ENCODE measurements at places on chromosomes 3 and 15.

- no peak for DNase-seq
Observed at GRCh38 chr15:99644913-99645542, 79.2 kb downstream of the MEF2A start.

DNA sequence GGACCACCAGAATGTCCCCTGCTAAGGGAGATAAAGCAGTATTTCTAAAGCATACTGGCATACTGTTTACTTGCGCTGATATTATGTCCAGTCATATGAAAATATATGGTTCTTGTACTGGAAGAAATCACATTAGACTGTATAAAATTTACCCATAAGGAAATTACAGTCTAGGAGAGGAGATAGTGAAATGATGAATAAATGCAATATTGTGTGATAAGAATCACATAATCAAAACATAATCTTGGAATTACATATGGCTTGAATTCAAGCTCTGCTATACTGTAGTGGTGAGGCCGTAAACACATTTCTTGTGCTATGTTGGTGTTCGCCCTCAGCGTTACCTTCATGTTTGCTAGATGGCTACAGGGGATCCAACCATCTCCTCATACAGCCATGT, 20.7 kb upstream of the TGFBR2 start:
- DNase-seq = no peak

DNA sequence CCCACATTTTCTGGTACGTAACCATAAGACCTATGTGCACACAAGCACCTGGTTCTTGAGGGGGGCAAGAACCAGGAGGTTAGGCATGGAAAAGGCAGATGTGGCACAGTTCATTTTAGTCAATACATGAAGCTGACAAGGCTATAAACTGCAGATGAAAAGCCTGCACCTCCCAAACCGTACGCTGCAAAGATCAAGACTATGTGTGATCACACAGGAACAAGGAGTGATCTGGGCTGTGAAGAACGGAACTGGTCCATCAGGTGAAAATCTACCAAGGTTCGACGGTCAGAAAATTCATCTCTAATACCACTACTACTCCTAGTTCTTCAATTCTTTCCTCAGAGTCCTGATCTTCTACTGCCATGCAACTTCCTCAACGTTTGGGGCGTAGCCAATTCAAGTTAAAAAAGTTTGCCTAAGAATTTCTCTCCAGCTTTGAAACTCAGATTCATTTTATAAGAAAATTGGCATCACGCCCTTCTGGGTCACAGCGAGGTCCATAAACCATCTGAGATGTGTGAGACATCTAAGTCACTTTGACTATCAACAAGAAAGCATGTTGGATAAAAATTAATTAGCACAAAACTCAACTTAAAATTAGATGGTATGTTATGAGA, 41.9 kb downstream of the PLD1 start:
- DNase-seq = no peak

GRCh38 chr3:46272028-46272451, 29.8 kb downstream of the CCR3 start:
- no peak for DNase-seq

GRCh38 chr3:39435006-39435748, 28.7 kb downstream of the RPSA start:
- no peak for DNase-seq

DNA sequence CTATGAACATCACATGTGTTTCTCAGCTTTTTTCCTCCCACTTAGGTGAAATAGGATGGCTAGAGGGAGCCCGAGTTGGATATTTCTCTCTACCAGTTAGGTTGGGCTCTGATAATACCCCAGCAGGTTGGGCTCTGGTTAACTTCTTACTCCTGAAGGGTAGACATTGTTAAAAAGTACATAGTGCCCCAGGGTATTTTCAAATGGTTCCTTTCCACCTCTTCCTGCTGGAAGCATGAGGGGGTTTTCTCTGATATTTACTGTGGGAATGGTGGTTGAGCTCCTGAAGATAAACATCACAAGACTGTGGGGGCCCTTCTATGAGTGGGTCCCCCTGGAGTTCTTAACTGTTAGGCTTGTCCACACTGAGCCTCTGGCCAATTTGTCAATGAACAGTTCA, 36.1 kb upstream of the SPESP1 start:
- no peak for DNase-seq

GRCh38 chr15:77864211-77865105, 213.1 kb downstream of the TBC1D2B start:
- DNase-seq = peak; percentile 65

DNA sequence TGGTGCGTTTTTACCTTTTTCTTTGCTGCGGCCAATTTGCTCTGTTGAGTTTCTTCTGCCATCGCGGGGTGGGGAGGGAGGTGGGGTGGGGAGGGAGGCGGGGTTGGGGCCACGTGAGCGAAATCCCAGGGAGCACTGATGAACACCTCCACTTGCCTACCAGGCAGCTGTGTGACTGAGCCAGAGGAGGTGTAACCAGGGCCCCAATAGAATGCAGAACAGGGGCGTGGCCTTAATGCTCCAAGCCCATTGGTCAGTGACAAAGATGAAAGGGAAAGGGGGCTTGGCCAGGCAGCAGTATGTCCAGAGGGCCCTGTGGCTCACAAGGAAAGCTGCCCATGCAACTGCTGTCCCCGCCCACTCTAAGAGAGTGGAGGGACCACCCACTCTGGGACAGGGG, 21.4 kb upstream of the OR4F6 start:
- no peak for DNase-seq

DNA sequence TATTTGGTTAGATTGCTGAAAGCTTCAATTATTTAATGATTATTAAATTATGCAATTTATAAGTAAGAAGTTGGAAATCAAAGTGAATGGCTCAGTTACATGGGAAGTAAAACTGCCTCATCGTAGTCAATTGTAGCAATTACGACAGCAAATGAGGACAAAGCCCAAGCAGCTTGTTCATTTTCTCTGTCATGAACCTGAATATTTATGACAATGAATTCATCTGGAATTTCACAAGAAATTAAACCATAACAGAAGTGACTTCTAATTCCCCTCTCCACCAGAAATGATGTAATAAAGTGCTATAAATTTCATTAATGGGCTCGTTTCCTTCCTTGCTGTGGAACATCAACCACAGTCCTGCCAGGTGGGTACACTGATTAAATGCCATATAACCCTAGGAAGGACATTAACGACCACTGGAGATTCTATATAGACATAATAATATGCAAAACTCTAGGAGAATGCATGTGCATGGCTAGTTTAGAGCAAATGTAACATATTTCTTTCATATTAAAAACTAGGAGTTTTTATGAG, 273.8 kb upstream of the DCBLD2 start:
- DNase-seq = no peak

GRCh38 chr3:124664804-124665203, 65.4 kb upstream of the UMPS start:
- DNase-seq = no peak

- DNase-seq = no peak
Observed at GRCh38 chr3:122890077-122890719, 95.3 kb downstream of the SLC49A4 start.

DNA sequence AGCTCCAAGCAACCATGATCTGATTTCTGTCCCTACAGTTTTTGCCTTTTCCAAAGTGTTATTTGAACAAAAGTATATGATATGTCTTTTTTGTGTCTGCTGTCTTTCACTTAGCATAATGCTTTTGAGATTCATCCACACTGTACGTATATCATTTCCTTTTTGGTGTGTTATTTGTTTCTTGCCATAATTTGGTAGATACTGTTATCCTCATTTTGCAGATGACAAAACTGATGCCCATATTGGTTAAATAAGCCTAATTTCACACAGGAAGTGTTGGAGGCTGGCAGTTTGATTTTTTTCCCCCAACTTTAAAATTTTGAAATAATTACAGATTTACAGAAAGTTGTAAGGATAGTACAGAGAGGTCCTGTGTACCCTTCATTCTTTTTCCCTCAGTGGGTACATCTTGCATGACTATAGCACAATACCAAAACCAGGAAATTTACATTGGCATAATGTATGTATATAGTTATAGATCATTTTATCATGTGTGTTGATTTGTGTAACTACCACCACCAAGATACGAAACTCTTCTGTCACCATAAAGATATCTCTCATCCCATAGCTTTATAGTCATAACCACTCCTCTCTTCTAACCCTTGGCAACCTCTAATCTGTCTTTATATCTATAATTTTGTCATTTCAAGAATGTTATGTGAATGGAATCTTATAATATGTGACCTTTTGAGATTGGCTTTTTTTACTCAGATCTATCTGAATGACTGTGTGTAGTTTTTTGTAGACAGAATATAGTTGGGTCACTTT, 55.6 kb downstream of the RASA2 start:
- no peak for DNase-seq

GRCh38 chr3:127168271-127168670, 24.7 kb upstream of the PRR23E start:
- DNase-seq = peak; percentile 26

DNA sequence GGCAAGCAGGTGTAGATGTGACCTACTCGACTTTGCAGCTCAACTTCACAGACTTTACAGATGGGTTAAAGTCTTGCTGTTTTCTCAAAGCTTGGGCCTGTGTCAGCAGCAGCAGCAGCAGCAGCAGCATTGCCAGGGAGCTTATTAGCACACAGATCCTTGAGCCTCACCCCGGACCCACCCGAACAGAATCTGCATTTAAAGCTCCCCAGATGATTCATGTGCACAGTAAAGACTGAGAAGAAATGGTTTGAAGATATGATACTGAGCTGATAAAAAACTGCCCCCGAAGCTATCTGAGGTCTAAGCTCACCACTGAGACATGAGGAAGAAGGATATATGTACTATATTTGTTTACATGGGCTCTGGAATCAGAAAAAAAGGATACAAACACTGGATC, 231.7 kb downstream of the ARPP21 start:
- DNase-seq = no peak

GRCh38 chr3:30578986-30579579, 27.3 kb upstream of the TGFBR2 start:
- no peak for DNase-seq

DNA sequence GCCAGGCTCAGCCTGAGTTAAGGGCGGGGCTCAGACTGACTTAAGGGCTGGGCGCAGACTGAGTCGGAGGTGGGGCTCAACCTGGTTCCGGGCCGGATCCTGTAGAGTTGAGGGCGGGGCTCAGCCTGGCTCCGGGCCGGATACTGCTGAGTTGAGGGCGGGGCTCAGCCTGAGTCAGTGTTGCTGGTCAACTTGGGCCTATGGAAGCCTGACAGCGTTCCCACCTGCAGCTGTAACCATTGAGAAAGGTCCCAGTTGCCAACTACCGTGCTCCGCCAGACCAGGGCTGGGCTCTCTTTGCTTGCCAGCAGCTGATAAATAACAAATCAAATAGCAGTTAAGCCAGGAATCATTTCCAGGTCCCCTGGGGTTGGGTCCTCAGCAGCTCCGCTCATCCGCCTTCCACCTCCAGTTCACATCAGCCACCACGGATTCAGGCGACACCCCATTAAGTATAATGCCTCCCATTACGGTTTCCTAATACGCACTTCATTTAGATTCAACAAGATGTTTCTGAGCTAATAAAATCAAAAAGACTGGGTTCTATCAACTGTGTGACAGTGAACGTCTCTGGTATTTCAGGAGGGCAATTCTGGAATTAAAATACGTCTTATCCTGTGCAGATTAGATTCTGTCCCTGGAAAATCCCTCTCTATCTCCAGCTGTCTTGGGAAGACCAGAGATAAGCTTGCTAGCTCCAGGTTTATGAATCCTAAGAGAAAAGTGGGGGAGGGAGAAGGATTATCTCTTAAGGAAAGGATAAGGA, 7.3 kb downstream of the GRIP2 start:
- no peak for DNase-seq

GRCh38 chr3:150490277-150490986, 55.9 kb downstream of the SERP1 start:
- DNase-seq = no peak

DNA sequence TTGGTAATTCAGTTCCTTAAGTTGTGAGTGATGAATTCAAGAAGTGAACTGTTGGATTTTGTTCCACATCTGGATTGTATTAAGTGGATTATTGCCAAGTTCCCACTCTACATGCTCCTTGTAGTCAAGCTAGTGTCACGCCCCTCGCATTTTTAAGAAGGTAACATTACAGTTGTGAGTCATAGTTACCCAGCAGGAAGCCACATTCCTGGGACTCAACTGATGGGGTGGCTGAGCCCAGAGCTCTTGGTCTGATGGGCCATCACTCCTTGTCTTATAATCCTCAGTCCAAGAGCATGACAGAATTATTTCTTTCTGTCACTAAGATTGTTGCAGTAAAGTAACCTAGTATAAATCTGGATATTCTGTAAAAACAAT, 102.7 kb downstream of the PTPRG start:
- DNase-seq = no peak

DNA sequence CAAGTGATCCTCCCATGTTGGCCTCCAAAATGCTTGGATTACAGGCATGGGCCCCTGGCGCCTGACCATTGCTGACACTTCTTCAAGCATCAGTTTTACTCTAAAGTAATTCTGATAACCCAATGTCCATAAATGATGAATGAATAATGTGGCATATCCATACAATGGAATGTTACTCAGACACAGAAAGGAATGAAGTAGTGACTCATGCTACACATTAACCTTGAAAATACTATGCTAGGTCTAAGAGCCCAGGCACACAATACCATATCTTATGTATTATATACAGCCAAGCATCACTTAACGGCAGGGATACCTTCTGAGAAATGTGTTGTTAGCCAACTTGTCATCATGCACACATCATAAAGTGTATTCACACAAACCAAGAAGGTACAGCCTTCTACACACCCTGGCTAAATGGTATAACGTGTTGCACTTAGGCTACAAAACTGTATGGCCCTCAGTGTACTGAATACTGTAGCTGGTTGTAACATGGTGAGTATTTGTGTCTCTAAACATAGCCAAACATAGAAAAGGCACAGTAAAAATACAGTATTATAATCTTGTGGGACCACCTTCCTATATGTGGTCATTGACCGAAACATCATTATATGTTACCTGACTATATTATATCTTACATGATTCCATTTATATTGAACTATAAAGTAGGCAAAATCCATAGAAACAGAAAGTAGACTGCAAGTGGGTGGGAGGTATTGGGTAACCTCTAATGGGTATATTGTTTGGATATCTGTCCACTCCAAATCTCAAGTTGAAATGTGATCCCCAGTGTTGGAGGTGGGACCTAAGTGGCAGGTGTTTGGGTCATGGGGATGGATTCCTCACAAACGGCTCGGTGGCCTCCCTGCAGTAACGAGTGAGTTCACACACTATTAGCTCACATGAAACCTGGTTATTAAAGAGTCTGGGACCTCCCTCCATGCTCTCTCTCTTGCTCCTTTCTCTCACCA, 31.4 kb downstream of the MKRN2 start:
- DNase-seq = no peak

GRCh38 chr3:123442125-123442524, 6.8 kb downstream of the ADCY5 start:
- no peak for DNase-seq

GRCh38 chr3:197019535-197019934, 10.1 kb downstream of the MELTF start:
- no peak for DNase-seq

GRCh38 chr3:124685481-124685880, 44.8 kb upstream of the UMPS start:
- no peak for DNase-seq

DNA sequence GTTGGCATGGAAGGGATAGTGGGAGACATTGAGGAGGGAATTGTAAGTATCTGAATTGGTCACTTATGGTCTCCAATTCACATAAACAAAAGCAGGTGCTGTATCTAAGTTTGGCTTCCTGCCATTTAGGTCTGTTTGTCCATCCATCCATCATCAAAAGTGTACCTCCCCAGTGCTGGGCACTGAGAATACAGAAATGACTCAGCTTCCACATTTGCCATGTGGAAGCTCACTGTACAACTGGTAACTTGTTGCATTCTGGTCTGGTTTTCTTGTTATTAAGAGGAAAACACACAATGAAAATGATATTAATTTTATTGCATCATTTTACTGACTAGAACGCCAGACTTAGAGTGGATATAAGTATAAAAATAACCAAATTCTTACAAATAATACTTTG, 30.9 kb upstream of the MUC13 start:
- no peak for DNase-seq
